ENCODE measurements at places on chromosomes 5 and 9.

DNA sequence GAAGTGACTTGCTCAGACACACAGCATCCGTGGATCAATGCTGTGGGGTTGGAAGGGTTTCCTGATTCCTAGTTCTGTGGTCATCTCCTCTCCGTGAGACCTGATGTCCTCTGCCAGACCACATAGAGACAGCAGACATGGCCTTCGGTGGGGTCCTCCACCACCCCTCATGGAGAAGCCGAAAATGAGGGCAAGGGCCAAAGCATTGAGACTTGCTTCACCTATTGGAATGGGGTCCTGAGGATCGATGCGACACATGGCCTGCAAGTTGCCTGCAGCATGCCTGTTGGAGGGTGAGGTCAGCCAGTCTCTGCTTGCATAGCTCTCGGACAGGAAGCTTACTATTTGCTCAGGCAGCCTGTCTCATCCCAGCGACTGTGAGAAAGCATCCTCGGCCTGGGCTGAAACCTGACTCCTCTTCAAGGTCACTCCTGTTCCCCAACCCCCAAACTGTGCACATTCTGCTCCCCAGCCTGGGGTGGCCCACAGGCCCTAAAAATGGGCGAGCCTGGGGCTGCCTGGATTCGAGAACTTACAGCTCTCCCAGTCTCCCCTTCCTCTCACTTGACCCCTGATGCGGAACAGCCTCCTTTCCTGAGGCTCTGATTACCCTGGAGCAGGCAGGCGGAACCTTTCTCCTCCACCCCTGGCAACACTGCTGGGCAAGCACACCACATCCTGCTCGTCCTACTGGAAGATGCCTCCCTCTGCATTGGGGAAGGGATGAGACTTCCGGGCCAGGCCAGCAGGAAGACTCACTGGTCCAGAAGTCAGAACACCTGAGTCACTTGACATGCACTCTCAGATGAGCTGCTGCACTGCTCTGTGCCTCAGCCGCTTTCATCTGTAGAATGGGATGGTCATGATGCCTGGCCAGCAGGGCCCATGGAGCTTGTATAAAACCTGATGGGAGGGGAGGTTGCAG, 186.9 kb downstream of the RGS3 start:
- DNase-seq = no peak

DNA sequence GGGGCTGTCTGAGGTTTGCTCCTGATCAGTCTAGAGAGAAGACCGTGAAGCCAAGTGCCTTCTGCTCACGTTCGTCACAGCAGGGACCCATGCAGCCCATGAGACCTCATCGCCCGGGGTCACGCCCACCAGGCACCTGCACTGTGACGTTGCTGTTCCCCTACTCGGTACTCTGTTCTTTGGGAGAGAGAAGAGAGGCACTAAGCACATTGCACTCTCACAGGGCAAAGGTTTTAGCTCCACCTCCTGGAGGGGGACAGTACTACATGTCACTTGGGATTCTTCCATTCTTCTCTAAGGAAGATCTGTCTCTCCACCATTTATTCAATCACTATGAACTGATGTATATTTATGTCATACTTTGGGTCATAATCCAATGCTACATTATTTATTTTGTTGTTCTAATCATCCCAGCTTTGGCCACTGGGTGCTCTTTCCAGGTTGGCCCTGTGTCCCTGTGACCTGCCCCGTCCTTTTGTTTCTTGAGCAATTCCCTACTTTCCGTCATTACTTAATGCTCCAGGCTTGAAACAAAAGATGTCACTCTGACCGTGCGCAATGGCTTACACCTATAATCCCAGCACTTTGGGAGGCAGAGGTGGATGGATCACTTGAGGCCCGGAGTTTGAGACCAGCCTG, 31.4 kb upstream of the BRD3 start:
- DNase-seq = no peak

DNA sequence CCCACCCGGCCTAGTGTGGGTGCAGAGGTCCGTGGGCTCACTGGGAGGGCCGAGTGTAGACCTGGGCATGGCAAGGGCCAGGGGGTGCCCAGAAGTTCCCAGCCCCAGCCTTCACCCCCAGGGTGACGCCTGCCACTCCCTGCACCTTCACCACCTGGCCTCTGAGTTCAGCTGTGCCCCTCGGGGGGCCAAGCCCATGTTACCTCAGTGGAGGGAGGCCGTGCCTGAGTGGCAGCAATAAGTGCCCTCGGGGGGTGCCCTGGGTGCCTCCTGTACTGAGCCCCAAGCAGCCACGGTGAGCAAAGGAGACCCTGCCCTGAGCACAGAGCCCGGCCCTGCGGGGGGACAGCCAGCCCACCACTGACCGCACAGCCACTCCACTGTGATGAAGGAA, 10.3 kb upstream of the FCN2 start:
- no peak for DNase-seq

GRCh38 chr9:34689116-34689470, 2.0 kb downstream of the CCL19 start:
- DNase-seq = no peak

- no peak for DNase-seq
Observed at GRCh38 chr5:168944004-168944403, 356.9 kb downstream of the SLIT3 start.

- no peak for DNase-seq
Observed at GRCh38 chr5:66180282-66181155, 36.4 kb downstream of the SREK1 start.

DNA sequence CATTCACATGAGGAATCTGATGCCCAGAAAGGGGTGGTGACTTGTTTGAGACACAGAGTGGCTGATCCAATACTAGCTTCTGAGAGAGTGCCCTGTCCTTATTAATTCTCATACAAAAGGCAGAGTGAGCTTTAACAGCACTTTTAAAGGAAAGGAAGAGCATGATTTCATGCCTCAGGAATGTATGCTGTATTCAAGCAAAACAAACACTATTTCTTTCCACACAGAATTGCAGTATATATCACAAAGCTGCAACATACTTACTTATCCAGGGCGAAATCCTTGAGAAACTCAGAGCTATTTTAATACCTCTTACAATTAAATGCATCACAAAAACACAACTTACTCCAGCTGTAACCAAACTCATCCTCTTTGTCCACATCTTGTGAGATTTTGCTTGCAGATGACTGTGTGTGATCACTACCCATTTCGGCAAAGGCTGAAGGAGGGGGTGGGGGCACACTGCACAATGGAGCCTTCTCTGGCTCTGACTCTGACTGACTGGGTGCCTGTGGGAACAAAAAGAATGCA, 139.8 kb downstream of the MPDZ start:
- DNase-seq = peak; percentile 85

GRCh38 chr9:4638968-4639367, 23.1 kb upstream of the PLPP6 start:
- no peak for DNase-seq

All from muscle of leg (tissue), 16 donors.